ENCODE measurements at places on chromosomes 1 and 21.

DNA sequence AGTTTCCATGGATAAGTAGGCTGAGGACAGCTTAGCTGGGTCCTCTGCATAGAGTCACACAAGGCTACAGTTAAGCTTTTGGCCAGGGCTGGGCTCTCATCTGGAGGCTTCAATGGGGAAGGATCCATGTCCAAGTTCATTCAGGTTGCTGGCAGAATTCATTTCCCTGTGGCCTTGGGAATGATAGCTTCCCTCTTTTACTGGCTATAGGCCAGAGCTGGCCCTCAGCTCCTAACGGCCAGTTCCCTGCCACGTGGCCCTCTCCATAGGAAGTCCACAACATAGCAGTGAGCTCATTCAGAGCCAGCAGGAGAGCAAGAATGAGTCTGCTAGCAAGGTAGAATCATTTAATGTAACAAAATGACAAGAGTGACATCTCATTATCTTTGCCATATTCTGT is 15.1 kb upstream of the PODN start:
- DNase-seq, result no peak

- DNase-seq, result no peak
Measured at GRCh38 chr1:215523128-215523861, 43.8 kb upstream of the KCTD3 start.

DNA sequence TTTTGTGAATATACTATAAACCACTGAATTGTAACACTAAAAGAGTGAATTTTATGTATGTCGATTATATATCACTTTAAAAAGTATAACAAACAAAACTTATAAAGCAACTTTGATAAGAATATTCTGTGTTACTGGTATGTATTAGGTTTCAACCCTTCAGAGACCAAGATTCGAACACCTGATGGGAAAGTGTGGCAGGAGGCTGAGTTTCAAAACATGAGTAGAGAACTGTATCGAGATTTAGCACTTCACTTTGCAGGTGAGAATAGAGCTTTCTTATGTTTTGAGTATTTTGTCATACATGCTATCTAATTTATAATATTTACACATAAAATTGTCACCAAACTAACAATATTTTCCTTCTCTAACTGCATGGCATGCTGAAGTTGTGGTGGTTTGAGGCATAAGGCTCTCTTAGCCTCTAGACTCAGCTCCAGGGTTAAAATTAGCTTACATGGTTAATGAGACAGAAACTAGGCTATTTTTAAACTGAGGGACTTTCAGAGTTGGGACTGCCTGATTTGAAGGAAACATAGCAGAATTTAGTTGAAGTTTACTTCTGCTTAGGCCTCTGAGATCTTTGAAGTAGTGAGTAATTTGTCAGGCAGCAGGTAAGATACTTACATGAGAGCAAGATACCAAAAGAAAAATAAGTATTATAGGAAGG is 48.6 kb downstream of the CEP350 start:
- no peak for DNase-seq

- no peak for DNase-seq
Measured at GRCh38 chr1:40036574-40036973, 4.0 kb upstream of the CAP1 start.

DNA sequence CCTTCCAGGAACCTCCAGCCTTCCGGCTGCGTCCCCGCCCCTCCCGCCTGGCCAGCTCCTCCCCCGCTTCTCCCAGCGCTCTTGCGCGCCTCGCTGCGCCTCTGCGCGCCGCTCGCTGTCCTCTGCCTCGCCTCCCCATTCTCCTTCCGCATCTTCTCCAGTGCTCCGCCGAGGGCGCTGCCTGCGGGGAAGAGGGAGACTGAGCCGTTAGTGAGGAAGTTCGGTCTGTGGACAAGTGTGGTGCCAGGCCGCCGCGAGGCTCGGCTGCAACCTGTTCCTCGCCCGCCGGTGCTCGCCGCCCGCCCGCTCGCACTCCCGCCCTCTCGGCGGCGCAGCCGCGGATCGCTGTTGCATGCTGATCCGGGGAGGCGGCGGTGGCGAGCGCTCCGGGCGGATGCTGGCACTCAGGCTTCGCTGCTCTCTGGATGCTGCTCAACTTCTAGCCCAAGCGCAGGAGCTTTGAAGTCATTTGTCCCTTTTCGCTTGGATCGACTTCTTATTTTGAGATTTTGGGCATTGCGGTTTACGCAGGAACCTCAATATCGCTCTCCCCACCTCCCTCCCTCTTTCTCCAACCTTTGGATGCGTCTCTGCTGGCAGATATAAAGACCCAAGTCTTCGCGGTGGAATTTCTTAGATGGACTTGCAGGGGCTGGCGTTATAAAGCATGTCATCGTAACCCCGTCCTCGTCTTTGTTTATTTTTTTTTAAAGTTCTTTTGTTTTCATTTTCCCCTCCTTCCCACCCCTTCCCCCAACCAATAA is 614 bp upstream of the CACNA1E start:
- no peak for DNase-seq

DNA sequence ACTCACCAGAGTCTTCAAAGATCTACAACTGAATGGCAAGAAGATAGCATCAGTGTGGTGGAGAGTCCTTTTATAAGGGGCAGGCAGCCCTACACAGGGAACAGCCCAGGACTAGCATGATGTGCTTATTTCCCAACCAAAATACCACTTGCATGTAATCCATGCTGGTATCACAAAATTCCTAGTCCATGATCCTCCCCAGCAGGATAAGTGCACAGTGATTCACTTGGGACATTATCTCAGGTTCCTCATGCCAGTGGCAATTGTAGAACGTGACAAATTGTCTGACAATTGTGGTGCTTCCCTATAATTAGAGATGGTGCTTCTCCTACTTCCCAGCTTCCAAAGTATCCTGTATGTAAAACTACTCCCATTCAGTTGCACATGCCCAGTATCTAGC is at the start of gene SPRR2G:
TSS of gene SPRR2G (minus strand) at position 45 of the 400 bp plus-strand sequence. CDS start 780 bp downstream, outside the sequence.
- no peak for DNase-seq

- no peak for DNase-seq
Measured at GRCh38 chr1:179228783-179229213, 679 bp downstream of the ABL2 start.
